ENCODE measurements at places on chromosomes 5 and 9.
A peak's percentile ranks its signal among the peaks of the same experiment; 100 is the strongest.

- DNase-seq, result no peak
Observed at GRCh38 chr9:81320909-81321482, 368.4 kb downstream of the TLE1 start.

- no peak for DNase-seq
Observed at GRCh38 chr9:113454914-113455761, 8.4 kb upstream of the RGS3 start.

DNA sequence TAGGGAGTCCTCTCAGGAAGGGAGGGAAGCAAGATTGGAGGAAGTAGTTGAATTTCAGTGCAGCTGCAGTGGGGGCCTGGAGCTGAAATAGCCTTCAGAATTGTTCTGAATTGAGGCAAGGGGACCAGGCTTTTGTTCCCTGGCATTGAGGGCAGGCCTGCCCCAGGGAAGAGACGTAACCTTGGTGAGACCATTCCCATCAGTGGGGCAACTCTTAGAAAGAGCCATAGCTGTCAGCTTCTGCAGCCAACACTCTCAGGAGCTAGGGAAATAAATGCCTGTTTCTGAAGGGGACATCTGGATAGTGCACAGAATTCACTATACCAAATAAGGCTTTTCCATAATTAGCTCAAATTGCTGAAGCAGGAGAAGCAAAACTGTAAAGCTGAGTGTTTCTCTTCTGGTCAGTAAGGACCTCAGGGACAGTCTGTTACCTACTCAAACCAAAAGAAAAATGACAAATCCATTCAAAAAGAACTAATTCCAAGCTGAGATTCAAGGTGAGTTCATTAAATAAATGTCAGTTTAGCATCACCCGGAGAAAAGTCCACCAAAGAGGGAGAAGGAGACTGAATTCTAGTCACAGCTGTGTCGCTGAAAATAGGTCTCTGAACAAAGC lies 44.0 kb downstream of the LYRM7 start:
- DNase-seq, result no peak

DNA sequence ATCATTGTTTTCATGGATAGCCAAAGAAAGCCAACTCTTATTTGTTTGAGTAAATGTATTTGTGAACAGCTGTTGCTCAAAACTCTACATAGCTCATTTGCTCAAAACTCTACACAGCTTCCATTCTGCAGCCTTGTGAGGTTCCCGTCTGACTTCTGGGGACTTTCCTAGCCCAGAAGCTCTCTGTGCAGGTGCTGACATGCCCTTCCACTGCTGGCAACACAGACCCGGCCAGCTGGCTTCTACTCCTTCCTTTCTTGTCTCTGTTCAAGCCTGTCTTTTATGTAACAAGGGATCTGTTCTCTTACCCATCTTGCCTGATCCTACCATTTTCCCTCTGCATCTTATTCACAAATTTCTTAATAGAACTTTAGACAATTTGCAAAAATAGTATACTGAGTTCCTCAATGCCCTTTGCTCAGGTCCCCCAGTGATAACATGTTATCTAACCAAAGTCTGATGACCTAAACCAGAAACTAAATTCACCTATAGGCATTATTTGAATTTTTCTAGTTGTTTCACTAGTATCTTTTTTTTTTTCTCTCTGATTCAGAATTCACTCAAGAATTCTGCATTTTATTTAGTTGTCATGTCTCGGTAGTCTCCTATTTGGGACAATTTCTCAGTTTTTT lies 556.5 kb upstream of the SEMA6A start:
- no peak for DNase-seq

GRCh38 chr5:30839956-30840355 lies 353.5 kb upstream of the CDH6 start:
- DNase-seq, result no peak

- DNase-seq, result no peak
Observed at GRCh38 chr9:36874261-36874660, 159.8 kb downstream of the PAX5 start.

GRCh38 chr9:69044240-69045219 lies 9.0 kb downstream of the FXN start:
- DNase-seq, result peak; percentile 24

DNA sequence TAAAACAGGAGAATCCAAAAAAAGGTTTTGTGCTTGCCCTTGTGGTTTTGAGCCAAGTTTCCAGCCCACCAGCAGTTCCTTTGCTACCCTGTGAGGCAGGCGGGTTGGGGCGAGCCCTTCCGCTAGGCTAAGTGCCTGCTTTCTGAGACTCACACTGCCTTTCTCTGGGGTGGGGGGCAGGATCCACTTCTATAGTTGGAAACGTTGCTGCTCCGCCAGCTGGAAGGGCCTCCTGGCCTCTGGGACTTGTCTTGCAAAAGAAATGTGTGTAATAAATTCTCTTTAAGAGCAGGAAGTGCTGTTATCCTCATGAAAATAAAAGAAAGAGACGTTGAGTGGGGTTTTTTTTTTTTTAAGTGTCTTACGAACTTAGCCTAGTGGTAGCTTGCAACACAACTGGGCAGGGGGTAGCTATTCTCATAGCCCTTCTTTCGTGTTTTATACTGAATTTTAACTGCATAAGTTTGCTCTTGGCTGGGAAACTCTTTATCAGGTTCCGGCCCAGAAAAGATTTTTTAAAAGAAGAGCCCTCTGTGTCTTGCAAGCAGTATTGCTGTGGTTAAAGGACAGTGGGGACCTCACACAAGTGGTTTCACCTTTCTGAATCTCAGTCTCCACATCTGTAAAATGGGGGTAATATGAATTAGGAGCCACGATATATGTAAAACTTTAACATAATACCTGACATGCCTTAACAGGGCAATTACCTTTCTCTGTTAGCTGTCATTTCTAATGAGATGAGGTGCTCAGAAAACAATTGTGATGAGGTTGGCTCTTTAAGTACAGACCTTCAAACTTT lies 19.8 kb downstream of the JADE2 start:
- DNase-seq, result no peak

DNA sequence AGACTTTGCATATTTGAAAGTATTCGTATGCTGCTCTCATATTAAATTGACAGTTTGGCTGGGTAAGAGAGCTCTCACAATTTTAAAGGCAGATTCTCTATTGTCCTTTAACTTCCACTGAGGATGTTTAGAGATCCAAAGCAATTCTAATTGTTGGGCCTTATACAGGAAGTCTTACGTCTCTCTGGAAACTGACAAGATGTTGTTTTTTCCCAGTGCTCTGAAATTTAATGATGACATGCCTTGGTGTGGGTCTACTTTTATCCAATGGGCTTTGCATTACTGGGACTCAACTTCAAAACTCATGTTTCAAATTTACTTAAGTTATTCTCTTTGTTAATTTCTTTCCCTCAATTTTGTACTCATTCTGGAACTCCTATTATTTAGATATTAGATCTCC lies 191.5 kb downstream of the SNX18 start:
- DNase-seq, result no peak

DNA sequence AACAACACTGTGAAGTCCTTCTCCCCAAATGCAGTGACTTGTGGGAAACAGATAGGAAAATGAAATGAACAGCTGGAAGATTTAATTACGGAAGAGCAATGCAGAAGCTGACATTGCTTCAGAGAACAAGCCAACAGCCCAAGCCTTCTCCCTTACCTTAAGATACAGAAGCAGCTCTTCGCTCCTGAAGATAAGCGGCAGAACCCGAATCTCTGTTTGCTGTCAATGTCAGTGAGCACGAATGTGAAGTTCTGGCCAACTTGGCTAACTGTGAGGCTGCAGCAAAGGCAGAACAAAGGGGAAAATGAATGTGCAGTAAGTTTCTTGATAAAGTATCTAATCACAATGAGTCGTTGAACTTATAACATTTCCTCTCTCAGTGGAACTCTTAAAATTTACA lies 172.4 kb downstream of the DENND1A start:
- no peak for DNase-seq

DNA sequence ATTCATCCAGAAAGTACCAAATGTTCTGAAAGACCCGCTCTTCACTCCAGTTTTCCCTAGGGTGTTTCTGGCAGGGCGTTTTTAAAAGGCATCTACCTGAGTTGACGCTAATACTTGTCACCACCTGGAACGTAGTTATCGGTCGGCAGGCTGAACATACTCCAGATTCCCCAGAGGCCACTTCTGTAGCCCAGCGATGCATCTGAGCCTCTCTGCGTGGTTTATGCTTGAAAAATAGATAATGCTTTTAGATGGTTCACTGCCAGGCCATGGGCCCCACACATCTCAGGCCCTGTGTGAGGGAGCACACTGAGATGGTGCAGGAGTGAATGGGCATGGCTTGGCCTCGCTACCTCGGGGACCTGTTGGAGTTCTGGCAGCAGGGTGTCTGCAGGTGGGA lies 33.0 kb upstream of the NCS1 start:
- DNase-seq, result no peak

- DNase-seq, result peak; percentile 95
Observed at GRCh38 chr5:50667023-50667652, 701 bp downstream of the PARP8 start.

DNA sequence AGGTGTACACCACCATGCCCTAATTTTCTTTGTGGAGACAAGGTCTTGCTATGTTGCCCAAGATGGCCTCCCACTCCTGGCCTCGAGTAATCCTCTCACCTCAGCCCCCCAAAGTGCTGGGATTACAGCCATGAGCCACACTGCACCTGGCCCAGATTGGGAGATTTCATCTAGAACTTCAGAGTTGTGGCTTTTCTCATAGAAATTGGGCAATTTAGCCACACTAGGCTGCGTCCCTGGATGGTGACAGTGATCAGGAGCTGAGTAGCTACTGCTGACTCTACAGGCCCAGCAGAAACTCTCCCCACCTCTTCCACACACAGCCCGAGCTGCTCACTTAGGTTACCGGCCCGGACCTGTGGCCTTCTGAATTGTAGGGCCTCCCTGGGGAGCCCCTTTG lies 7.7 kb downstream of the PFN3 start:
- no peak for DNase-seq

DNA sequence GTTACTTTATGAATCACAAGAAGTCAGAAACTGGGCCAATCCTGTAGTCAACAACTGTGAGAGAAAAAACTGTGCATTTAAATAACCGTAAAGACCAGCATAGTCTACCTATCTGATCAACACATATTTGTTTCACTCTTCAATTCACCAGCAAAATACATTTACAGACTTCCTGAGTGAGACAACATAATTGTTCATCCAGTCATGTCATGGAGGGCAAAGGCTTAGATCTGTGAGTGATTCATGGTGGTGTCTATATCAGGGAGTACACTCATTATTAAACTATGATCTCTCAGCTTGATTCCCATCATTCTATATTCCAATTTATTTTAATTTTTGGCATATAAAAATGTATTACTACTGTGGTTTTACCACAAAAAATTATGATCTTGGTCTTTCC lies 694.6 kb downstream of the DNAH5 start:
- no peak for DNase-seq

DNA sequence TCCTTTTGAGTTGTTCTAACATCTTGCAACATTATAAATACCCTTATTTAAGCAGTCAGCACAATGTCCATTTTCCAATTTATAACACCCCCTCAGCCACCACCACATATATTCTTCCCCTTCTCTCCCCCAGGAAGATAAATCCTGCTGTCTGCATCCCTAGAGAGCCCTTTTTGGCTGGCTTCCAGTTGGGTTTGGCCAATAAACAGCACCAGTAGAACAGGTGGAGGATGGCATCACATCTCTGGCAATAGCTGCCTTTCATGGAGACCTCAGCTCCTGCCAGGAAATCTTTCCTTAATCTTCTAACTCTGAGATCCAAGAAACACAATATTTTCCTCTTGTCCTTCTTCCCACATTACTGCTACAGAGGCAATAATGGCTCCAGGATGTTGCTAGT lies 53.7 kb downstream of the TRIM36 start:
- no peak for DNase-seq

- DNase-seq, result no peak
Observed at GRCh38 chr9:99167119-99167518, 54.6 kb downstream of the ALG2 start.

- DNase-seq, result no peak
Observed at GRCh38 chr5:16983022-16983639, 47.0 kb upstream of the MYO10 start.

- no peak for DNase-seq
Observed at GRCh38 chr9:134860510-134860909, 20.1 kb upstream of the FCN2 start.

GRCh38 chr5:76855961-76856360 lies 6.1 kb downstream of the S100Z start:
- no peak for DNase-seq

- no peak for DNase-seq
Observed at GRCh38 chr5:107529618-107530017, 141.1 kb downstream of the EFNA5 start.

- no peak for DNase-seq
Observed at GRCh38 chr5:84227236-84227635, 157.4 kb downstream of the EDIL3 start.

- DNase-seq, result no peak
Observed at GRCh38 chr5:58191443-58191842, 268.4 kb downstream of the PLK2 start.

GRCh38 chr9:96318921-96319565 lies 17.1 kb upstream of the HSD17B3 start:
- DNase-seq, result no peak

GRCh38 chr9:35935261-35935660 lies 22.7 kb downstream of the OR2S2 start:
- no peak for DNase-seq

DNA sequence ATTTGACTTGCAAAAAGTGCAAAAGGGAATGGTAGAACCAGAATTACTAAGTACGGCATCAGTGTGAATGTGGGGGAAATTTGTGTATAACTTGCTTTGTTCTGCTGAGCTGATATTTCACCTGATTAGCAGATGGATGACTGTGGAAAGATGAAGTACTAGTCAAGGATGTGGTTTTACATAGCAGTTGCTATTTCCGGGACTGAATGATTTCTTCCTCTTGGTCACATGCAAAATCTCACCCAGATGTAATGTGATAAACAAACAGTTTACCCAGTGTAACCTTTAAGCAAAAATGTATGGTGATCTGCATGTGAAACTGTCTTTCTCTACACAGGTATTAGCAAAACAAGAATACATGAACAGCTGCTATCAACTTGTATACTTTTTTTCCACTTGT lies 46.1 kb downstream of the DCP2 start:
- DNase-seq, result no peak

DNA sequence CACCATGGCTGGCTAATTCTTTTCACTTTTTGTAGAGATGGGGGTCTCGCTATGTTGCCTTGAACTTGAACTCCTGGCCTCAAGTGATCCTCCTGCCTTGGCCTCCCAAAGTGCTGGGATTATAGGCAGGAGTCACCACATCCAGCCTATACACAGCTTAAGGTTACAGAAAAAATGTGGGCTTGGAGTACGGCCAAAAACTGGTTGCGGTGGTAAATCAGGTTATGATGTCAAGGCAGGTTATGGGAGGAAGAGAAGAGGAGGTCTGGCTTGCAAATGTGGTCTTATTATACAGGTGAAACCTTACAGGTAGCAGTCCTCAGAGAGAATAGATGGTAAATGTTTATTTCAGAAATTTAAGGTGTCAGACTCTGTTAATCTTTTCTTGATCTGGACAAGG lies 30.7 kb upstream of the SYK start:
- no peak for DNase-seq

DNA sequence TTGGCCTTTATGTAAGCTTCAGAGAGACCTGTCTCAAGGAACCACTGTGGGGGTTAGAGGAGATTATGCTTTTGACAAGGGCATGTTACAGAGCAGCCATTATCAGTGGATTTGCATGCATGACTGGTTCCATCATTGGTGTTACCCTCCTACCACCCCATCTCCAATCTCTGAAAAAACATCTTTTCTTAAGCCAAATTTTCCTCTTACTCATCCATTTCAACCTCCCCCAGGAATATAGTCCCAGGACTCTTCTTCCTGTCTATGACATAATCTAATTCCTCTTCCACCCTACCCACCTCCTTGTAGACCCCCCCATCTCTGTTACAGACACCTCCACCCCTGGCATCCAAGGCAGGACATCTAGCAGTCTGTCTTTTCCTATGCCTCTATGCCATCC lies 33.1 kb upstream of the ADRB2 start:
- DNase-seq, result no peak
